ENCODE measurements at places on chromosomes 2 and 18. TPM values are rescaled to one million over a fixed set of nuclear protein-coding genes. Genes with fewer than 3 reads are reported as not detected.

DNA sequence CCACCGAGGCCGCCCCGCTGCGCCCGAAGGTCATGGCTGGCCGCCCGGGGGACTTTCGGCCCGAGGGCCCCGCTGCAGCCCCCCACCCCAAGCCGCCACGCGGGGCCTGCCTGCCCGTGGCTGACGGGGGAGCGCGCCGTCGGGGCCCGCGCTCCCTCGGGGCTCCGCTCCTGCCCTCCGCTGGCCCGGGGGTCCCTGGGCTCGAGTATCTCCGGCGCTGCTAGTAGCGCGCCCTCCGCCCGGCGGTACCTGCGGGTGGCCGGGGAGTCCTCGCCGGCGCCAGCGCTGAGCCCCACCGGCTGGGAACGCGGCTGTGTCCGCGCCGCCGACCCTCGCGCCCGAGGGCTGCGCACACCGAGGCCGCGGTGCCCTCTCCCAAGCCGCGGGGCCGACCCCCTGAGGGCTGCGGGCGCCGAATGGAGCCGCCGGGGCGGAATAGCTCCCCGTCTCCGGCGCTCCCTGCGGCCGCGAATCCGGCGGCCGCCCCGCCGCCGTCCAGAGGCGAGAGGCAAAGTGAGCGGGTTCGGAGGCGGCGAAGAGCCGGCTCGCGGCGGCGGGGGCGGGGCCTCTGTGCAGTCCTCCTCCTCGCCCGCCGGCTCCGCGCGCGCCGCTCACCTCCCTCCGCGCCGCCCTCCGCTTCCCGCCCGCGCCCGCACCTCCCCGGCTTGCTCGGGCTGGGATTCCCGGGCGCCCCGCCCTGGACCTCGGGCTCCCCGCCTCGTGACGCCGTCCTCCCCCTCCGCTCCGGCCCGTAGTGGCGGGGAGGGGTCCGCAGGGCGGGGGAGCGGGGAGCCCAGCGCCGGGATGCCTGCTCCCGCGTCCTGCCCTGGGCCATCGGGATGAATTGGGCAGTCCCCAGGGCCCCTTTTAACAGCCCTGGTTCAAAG, at the start of gene KCNG3:
KCNG3 (minus strand) TSS at position 515 of the 887 bp plus-strand sequence; CDS start at position 34, 481 bp downstream.
- DNase-seq = no peak

GRCh38 chr2:47206181-47206580, 51.1 kb upstream of the STPG4 start:
- DNase-seq = no peak

GRCh38 chr2:199471443-199472057, 13.8 kb upstream of the SATB2 start:
- no peak for DNase-seq

DNA sequence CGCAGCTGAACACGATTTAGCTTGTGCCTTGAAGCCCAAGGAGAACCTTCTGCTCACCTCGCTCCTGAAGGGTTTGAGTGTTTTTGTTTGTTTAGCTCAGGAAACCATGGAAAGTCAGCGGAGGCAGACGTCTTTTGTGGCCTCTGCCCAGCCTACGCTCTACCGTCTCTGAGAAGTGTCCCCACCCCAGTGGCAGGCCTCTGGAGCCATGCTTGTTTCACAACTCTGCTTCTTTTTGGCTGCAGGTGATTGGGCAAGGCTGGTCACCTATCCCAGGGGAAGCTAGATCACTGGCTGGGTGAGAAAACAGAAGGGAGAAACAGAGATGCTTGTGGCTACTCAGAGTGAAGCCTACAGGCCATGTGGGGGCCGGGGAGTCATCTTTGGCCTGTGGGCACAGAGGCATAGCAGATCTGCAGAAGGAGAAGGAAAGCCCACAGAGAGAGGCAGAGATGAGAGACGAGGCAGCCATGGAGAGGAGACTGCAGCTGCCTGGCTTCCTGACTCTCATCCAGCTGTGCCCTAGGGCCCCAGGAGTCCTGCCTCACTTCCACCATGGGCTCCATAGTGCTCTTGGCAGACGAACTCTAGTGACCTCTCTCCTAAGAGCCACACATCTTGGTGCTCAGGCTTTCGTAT, 50.1 kb downstream of the CIB4 start:
- no peak for DNase-seq

DNA sequence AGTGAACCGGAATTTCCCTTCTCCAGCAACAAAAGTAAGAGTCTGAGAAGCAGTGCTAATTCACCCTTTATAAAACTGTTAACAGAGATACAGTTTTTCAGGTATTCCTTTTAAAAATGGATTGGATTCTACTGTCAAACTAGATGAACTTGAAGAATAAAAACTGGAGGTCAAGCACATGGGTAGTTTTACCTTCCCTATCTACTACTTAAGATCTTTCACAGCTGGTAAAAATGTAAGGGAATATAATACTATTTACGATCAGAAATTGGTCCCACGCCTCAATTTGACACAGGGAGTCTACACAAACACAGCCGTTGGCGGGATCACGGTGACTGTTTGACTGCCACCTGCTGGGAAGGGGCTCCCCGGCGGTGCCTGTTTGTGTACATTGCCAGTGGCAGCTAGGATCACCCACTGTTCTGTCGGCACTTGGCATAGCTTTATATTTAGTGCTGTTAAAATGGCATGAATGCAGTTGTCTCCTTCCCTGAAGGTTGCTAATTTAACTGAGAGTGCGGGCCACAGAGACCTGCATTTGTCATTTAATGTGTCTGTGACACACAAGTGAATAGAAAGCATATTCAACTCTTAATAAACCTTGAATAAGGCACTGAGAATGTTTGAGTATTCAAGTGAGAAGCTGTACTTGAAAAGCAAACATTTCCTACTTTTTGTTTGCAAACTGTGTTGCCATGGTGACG, 59.5 kb downstream of the ABCG8 start:
- DNase-seq = no peak

DNA sequence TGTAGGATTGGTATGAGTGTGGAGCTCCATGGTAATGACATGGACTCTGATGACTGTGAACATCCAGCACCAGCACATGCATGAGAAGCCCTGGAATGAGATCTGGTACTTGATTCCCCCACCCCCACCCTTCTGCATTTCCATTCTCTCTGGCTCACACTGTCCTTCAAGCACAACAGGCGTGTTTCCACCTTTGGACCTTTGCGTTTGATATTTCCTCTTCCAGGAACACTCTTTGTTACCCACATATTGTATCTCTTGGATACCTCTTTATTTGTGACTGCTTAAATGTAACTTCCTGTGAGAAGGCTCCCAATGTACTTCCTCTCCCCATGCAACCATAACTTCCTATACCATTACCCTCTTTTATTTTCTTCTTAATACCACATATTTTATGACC, 263.8 kb downstream of the HNMT start:
- no peak for DNase-seq

GRCh38 chr18:54607213-54608027, 16.4 kb downstream of the DYNAP start:
- peak; percentile 38 for DNase-seq

DNA sequence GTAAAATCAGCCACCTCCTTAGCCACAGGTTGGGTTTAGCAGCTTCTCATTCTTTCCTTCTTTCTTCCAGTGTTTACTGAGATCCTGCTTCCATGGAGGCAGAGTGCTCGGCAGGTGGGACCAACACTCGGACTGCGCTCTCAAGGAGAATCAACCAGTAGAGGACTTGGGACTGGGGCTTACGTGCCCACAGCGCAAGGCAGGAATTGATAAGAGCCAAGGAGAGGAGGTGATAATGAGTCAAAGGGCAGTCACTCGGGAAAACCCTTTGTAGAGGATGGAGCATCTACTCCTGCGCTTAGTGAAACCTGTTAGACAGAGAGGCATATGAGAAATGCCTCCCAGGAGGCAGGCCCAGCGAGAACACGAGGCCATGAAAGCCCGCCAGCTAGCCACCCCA, 2.9 kb upstream of the MRO start:
- no peak for DNase-seq

DNA sequence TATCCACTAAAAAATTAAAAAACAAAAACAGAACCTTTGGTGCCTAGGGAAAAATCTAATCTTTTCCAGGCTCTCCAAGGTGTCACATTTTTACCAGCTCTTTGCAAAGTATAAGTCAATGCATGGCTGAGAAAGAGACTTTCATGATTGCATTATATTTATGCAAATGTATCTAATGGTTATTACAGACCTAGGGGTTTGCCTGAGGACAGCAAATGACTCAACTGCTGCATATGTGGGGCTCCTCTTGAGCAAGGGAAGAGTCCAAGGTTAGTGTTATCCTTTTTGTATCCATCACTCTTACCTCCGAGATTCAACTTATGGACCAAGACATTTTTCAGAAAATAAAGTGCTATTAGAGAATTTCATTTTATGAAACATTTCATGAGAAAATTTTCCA, 33.9 kb upstream of the RMP24 start:
- DNase-seq = no peak

DNA sequence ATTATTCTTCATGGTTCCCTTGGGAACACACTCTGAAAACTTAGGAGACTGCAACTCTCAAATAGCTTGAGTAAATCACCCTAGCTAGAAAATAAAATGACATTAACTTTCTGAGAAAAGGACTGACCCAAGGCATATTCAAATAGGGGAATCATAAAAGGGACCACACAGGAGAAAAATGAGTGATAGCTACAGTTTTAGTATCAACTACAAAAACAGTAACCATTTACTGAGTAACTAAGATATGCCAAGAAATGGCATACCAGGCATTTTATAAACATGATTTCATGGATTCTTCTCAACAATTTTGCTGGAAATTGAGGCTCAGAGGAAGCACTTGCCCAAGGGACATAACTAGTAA, 84.5 kb downstream of the AFF3 start:
- DNase-seq = no peak

DNA sequence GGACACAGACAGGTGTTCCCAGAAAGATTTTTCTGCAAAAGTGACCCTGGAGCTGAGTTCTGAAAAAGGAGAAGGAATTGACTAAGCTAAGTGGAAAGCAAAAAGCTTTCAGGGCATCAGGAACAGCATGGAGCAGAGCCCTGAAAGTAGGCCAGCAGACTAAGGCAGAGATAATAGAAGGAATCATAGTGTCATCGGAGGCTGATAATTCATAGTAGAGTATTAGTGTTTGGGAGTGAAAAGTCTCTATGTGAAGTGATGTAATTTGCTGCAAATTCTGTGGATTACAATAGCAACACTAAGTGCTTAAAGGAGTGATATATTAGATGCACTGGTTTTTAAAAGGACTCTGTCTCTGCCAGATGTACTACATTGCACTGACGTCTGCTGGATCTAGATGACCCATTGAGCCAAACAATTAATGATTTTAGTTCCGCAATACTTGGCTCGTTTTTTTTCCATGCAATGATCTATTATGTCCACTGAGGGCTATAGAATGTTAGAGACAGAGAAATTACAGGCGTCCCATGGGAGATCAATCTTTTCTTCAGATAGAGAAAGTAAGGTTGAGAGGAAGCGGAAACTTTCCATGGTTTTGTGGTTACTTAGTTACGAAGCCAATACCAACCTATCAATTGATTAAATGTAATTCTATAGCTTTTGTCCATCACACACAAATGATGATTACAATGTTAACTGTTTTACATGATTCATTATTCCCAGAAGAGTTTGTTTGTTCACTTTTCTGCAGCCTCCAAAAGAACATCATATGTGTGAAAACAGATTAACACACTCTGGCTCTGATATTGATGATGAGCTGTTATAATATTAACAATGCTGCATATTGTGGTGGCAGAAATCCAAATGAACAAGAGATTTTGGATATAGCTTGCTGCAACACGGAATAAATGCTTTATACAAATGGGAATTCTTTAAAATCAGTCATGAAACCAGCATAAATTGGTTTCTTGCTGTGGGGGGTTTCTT, 143.7 kb downstream of the MC4R start:
- DNase-seq = no peak

- no peak for DNase-seq
These were observed 28.2 kb downstream of the HS1BP3 start for GRCh38 chr2:20622731-20623130.

GRCh38 chr18:80246445-80247392, 595 bp downstream of the PARD6G start:
- peak; percentile 83 for DNase-seq

- no peak for DNase-seq
These were observed 25.2 kb downstream of the MOCOS start for GRCh38 chr18:36212301-36213171.

- no peak for DNase-seq
These were observed 133.5 kb downstream of the GLI2 start for GRCh38 chr2:120869036-120869729.

GRCh38 chr18:61908661-61909060, 15.9 kb upstream of the RNF152 start:
- no peak for DNase-seq

- DNase-seq = no peak
These were observed 60.1 kb downstream of the ST3GAL5 start for GRCh38 chr2:85828725-85829124.

DNA sequence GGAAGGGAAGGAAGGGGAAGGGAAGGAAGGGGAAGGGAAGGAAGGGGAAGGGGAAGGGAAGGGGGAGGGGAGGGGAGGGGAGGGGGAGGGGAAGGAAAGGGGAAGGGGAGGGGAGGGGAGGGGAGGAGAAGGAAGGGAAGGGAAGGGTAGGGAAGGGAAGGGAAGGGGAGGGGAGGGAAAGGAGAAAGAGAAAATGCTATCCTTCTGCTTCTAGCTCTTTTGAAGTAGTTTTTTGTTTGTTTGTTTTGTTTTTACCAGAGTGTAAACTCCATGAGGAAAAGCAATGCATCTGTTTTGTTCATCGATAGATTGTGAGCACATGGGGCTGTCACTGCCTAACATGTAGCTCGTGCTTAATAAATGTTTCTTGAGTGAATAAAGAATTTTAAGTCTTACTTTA, 1592.7 kb upstream of the ACVR2A start:
- DNase-seq = no peak

Gene RAB17
- 83.8 TPM for total RNA-seq

Gene ABCA12
- total RNA-seq = not detected

Gene CCDC68
- 0.92 TPM for total RNA-seq

Gene FSHR
- not detected for total RNA-seq

Gene INPP5D
- 7.1 TPM for total RNA-seq

Gene GKN2
- total RNA-seq = not detected

Gene CFC1
- 0.31 TPM for total RNA-seq

Gene NPC1
- 36.4 TPM for total RNA-seq

Gene ITGA4
- total RNA-seq = 2.1 TPM

Gene DNAJC5G
- total RNA-seq = 1.4 TPM

Gene DUSP19
- 2.3 TPM for total RNA-seq

Gene IMPA2
- total RNA-seq = 140 TPM

Gene REG1A
- not detected for total RNA-seq

All from H1 (cell line).